ENCODE measurements at places on chromosomes 3 and 15. TPM values are rescaled to one million over a fixed set of nuclear protein-coding genes. Genes with fewer than 3 reads are reported as not detected.

DNA sequence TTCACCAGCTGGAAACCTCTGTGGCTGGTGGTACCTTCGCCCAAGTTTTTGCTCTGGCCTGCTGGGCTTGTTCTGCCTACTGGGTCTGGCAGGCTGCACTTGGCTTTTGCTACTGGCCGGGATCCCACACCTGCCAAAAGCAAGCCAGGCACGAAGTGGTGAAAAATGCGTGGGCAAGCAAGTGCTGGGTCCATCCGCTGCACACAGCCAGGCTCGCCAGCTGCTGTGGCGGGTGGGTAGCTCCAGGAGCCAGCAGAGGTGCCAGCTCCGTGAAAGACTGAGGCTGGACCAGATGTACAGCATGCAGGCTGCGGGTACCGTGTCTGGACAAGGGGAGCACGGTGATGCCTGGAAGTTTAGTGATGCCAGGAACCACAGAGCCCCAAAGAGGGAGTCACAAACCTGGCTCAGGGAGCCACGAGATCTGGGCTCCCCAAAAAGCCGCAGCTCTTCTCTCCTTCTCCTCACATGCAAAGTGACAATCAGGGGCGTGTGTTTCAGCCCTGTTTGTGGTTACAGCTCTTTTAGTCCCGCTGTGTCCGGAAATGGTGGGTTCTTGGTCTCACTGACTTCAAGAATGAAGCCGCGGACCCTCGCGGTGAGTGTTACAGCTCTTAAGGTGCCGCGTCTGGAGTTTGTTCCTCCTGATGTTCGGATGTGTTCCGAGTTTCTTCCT lies 1455.6 kb upstream of the GBE1 start:
- no peak for DNase-seq

- DNase-seq = no peak
Measured at GRCh38 chr15:26156051-26156450, 292.9 kb upstream of the ATP10A start.

GRCh38 chr15:45113380-45113990 lies 487 bp downstream of the DUOX2 start:
- no peak for DNase-seq

- DNase-seq = no peak
Measured at GRCh38 chr3:126077754-126078153, 6.2 kb downstream of the SLC41A3 start.

GRCh38 chr3:52443791-52444687 lies 864 bp downstream of the SEMA3G start:
- DNase-seq = no peak

GRCh38 chr3:154486949-154487348 lies 57.0 kb upstream of the GPR149 start:
- DNase-seq = no peak

- DNase-seq = no peak
Measured at GRCh38 chr3:189953551-189953950, 167.1 kb downstream of the P3H2 start.

- no peak for DNase-seq
Measured at GRCh38 chr15:91516866-91517265, 336.6 kb upstream of the SLCO3A1 start.

- DNase-seq = no peak
Measured at GRCh38 chr15:29089731-29090616, 179.6 kb downstream of the NSMCE3 start.

GRCh38 chr3:36401056-36401455 lies 20.8 kb downstream of the STAC start:
- DNase-seq = no peak

- DNase-seq = no peak
Measured at GRCh38 chr15:56765251-56765650, 31.9 kb upstream of the ZNF280D start.

DNA sequence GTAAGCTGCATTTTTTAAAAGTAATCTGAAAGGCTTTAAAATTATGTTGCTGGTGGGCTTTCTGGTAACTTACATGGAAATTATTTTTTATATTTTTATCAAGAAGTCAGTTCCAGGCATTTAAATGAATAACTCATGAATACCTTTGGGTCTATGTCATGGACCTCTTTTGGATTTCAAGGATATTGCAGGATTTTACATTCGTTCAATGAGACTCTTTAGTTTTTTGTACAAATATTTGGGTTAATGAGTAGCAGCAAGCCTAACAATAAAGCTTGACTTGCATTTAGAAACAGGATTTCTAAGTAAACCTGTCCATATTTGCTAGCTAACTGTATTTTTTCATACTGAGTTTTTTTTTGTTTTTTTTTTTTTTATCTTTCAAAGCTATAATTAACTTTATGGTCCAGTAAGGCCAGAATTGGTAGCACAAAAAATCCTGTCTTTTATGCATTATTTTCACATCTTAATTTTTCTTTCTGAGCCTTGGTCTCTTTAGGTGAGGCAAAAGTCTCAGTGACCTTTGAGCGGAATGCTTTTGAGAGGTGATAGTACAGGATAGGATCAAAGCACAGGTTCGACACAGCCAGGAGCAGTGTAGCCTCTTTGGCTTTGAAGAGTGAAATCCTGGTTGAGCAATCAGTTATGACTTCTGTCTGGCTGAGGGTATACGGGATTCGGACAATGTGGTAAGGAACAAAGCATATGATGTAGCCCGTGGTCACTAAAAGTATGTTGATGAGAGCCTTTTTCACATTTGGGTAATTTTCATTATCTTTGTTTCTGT lies 4.8 kb downstream of the GPR171 start:
- DNase-seq = no peak

DNA sequence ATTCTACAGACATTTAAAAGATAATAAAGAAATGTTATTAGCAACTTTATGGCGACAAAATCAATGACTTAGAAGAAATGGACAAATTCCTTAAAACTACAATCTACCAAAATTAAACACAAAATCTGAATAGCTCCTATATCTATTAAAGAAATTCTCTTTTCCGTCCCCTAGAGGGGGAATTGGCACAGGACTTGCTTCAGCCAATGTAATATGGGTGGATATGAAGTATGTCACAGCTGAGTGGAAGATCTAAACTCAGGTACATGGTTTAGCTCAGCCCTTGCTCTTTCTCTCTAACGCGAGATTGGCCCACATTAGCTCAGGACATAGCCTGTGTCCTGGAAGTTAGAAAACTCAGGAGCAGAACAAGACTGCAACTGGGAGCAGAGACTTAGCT lies 79.3 kb downstream of the DNAH12 start:
- DNase-seq = no peak

DNA sequence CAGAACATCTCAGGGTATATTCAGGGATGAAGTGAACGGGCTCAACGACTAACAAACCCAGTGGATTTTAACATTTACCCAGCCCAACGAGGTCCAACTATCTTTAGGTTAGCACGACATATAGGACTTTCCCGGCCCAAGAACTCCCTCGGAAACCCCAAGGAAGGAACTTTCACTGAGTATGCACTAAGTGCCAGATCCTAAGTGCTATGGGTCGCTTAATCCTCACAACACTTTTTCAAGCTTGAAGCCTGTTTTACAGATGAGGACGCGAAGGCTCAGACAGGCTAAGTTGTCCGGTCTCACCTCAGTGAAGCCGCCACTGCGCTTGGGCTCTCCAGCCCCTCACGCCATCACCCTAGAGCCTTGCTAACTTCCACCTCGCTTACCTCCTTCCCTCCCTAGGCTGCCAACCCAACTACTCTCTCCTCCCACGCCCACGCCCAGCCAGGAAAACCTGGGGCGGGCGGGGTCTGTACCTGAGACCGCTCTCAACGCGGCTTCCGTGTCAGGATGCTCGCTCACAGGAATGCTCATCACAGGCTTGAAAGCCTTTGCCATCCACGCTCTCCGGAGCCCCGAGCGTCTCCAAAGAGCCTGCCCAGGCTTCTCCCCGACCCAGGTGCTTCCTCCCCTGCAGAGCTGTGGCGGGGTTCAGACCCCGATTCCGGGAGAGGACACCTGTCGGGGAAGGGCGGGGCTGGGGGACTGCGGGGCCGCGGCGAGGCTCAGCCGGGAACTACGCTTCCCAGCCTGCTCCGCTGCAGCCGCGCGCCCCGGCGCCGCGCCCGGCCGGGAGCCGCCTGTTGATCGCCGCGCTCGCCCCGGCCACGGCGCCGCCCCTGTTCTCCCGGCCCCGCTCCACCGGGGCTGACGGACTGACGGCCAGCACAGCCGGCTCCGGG lies at the start of gene TMOD2:
Gene TMOD2, plus strand, starts transcription at position 806 of the 905 bp plus-strand sequence. CDS start 14,845 bp downstream, outside the sequence.
- DNase-seq = no peak

- DNase-seq = no peak
Measured at GRCh38 chr15:25989327-25989726, 126.2 kb upstream of the ATP10A start.

ZNF80 gene
- 0.19 TPM for total RNA-seq

SLC22A14 gene
- not detected for total RNA-seq

Data from omental fat pad (tissue), 4 donors.